Motor neuron (in vitro differentiated cells): ENCODE measurements at places on chromosomes 16 and 17. TPM values are rescaled to one million over a fixed set of nuclear protein-coding genes. Genes with fewer than 3 reads are reported as not detected.

BTBD17 gene
- 3.0 and 3.8 TPM in 2 replicates for total RNA-seq

IL32 gene
- total RNA-seq, result 0.75 and 1.0 TPM in 2 replicates

DNA sequence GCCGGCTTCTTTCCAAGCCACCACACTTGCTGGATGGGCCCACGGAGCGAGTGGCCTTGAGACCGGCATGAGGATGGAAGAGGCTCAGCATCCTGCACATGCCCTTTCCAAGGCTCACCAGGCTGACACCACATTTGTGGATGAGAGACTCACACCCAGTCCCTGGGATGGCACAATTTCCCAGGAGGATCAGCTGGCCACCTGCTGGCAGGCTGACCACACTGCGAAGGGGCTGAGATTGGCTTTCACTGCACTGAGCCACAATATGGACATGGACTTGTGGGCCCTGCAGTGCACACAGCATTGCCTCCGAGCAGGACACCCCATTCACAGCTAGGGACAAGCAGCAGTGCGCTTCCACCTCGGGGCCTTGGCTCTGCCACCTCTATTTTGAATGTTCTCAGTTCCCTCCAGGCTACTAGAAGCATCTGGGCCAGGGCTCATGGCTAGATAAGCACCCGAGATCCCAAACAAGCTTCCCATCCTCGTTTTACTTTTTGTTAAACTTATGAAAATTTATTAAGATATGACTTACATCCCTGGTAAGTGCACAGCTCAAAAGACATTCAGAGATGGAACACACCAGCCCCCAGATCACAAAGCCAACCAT, 25.3 kb upstream of the KSR1 start:
- peak; percentile 86 for ATAC-seq

C17orf78 gene
- 0.81 and 0.93 TPM in 2 replicates for total RNA-seq

GRCh38 chr17:82837586-82838320, 2.1 kb downstream of the ZNF750 start:
- ATAC-seq, result no peak

- no peak for ATAC-seq
Observed at GRCh38 chr17:40841246-40841645, 18.8 kb upstream of the KRT10 start.

DNA sequence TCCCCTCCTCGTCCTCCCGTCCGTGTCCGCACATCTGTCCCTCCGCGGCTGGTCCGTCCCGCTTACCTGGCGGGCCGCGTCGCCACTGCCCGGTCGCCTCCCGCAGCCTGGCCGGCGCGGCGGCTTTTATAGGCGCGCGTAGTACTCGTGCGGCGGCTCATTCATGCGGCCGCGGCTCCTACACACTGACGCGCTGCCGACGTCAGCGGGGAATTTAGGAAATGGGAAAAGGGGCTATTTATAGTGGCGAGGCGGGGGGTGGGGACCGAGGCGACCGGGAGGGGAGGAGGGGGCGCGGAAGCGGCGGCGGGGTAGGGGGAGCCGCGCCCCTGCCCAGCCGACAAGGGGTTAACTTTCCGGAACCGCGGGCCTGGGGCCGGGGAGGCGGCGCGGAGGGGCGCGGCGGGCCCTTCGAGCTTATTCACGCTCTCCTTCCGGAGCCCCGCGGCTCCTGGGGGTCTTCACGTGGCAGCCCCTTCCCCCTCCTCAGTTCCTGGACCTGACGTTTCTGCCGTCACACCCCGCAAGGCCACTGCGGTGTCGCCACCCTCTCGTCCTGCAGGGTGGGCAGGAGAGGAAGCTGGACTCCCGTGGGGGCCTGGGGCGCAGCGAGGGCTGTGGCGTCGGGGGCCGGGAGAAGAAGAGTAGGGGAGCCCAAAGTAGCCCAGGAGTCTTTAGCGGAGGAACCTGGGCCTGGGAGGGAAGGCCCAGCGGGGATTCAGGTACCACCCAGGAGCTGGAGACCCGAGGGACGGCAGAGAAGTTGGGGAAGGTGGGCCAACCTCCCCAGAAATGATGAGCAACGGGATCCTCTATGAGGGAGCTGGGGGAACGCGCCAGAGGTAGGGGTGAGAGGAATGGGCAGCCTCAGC, 3.6 kb upstream of the HIC1 start:
- no peak for ATAC-seq

ZG16 gene
- 0.06 TPM in 1 of 2 replicates, not detected in the other for total RNA-seq
